ENCODE measurements at places on chromosomes 16 and 17.

- DNase-seq = no peak
Observed at GRCh38 chr17:59512844-59513385, 52.5 kb upstream of the DHX40 start.

- no peak for DNase-seq
Observed at GRCh38 chr17:21201298-21201595, 12.7 kb downstream of the TMEM11 start.

DNA sequence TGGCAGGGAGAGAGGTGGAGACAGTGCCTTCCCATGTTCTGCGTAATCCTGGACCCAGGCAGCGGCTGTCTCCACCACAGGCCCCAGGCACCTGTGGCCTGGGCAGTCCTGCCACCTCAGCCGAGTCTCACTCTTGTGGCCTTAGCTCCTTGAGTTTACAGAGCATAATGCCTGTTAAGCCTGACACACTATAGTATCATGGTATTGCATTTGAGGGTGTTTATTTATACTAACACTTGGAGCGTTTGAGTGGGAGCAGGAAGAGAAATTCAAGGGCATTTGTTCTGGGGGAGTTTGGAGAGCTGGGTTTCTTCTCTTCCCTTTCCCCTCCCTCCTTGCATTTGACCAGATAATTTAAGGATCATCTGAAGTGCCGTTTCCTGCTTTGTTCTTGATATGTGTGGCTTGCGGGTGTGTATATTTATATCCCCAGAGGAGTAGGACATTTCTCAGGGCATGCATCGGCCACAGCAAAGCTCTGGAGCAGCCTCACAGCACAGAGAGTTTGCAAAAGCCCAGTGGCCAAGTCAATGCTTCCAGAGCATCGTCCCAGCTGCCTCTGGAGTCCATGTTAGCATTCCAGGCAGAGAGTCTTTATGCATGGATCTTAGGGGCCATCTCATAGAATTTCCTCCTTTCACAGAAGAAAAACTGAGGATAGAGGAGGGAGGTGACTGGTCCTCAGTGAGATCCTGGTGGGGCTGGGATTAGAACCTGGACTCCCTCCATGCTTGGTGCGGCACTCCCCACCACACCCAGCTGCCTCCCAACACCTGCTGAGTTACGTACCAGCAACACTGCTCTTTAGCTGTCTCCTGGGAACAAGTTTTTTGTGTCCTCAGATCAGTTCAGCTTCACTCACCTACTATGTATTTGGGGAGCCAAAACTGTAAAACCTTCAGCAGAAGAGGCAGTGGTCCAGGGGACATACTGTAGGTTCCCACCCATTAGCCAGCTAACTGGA, 222.8 kb downstream of the CCDC182 start:
- no peak for DNase-seq

DNA sequence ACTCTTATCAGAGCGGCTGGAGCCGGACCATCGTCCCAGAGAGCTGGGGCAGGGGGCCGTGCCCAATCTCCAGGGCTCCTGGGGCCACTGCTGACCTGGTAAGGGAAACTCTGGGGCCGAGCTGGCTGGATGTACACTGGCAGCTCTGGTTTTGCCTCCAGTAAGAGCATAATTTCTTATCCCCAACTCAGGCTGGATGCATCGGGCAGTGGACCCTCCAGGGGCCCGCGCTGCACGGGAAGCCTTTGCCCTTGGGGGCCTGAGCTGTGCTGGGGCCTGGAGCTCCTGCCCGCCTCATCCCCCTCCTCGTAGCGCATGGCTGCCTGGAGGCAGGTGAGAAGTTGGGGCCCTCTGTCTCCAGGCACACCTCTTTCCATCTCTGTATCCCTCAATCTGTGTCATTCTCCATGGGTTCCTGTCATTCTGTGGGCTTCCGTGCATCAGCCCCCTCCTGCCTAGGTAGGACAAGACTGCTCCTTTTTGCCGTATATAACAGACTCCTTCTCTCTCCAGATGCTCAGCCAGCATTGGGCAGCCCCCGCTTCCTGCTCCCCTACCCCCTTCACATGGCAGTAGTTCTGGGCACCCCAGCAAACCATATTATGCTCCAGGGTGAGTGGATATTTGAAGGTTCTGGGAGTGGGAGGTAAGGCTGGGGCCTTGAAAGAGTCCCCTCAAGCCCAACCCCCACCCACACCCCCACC, 9.4 kb upstream of the TMEM88 start:
- DNase-seq = no peak

DNA sequence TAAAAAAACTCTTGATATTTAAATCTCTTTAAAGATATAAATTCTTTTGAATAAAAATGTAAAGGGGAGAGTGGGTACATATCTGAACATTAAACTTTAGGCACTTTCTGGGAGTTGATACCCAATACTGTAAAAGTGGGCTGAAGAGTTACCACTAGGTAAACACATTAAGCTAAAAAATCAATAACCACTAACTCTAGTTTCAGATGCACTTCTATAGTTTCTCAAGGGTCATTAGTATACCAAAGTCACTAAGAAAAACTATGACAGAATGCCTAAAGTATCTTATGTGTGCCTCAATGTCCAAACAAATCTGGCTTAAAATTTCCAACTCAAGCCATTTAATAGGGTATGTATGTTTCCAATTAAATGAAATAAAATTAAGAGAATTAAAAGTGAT, 13.1 kb upstream of the CFDP1 start:
- DNase-seq = no peak

GRCh38 chr16:20681821-20682760, 15.4 kb downstream of the ACSM1 start:
- DNase-seq = no peak

DNA sequence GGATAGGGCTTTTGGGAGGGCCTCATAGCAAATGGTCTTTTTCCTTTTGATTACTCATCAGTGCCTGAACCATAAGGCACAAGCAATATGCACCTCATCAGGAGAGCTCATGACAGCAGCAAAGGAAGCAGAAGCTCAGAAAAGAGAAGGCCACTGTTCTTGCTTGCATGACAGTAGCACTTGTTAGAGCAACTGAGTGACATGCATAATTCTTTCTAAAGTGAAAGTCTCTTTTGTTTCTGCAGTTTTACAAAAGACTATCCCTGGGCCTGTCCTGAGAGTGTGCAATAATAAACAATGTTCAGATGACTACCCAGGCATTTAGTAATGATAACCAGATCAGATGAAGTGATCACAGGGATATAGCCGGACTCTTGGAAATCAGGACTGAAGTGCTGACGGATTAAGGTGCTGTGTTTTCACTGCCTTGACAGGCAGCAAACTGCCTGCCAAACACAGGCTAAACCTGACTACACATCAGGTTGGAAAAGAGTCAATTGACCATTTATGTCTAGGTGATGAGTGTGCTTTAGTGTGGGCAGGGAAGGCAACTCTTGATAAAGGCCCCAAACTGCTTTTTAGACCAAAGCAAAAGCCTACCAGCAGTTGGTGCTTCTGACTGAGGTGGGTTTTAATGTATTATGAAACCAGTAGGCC, 1860.3 kb downstream of the TP53TG3F start:
- DNase-seq = no peak

- DNase-seq = peak; percentile 45
Observed at GRCh38 chr17:1460233-1460632, 4.2 kb upstream of the CRK start.

- DNase-seq = no peak
Observed at GRCh38 chr16:12182212-12182611, 205.7 kb downstream of the SNX29 start.

DNA sequence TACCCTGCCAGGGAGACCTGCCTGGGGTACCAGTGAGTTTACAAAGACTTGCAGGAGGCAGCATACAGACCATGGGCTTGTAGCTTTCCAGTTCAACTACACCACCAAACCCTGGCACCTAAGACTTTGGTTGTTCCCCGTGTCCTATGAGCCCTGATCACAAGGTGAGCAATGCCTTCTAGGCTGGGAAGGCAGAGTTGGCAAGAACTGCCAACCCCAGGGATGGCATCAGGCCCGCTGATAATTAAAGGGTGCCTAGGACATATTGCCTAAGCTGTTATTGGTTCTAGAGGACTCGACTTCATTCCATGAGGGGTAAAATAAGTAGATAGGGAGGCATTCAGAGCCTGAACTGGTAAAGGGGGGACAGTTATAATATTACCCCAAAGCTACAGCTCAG, 41.3 kb downstream of the CDH13 start:
- DNase-seq = no peak

- DNase-seq = no peak
Observed at GRCh38 chr16:60821661-60822060, 1214.6 kb downstream of the CDH8 start.

DNA sequence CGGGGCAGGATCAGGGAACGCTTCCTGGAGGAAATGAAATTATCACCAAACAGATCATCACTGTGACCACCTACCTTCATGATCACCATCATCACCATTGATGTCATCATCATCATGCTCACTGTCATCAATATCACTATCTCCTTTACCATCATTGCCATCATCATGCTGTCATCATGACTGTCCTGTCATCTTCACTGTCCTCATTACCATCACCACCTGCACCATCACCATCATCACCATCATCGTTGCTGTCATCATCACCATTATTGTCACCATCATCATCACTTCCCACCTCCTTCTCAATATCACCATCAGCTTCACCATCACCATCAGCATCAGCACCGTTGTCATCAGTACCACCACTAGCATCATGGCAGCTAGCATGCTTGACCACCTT, 65.3 kb downstream of the NTN1 start:
- no peak for DNase-seq

DNA sequence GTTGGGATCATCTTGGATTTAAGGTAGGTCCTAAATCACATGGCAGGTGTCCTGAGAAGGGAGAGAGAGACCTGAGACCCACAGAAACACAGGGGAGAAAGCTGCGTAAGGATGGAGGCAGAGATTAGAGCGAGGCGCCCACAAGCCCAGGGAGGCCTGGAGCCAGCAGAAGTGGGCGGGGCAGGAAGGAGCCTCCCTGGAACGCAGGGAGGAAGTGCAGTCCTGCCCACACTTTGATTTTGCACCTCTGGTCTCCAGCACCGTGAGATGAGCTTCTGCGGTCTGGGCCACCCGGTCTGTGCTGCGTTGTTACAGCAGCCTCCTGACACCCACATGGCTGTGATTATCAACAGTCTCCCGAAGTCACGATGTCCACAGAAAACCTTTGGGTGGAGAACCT, 6.4 kb downstream of the DNASE1L2 start:
- DNase-seq = no peak

DNA sequence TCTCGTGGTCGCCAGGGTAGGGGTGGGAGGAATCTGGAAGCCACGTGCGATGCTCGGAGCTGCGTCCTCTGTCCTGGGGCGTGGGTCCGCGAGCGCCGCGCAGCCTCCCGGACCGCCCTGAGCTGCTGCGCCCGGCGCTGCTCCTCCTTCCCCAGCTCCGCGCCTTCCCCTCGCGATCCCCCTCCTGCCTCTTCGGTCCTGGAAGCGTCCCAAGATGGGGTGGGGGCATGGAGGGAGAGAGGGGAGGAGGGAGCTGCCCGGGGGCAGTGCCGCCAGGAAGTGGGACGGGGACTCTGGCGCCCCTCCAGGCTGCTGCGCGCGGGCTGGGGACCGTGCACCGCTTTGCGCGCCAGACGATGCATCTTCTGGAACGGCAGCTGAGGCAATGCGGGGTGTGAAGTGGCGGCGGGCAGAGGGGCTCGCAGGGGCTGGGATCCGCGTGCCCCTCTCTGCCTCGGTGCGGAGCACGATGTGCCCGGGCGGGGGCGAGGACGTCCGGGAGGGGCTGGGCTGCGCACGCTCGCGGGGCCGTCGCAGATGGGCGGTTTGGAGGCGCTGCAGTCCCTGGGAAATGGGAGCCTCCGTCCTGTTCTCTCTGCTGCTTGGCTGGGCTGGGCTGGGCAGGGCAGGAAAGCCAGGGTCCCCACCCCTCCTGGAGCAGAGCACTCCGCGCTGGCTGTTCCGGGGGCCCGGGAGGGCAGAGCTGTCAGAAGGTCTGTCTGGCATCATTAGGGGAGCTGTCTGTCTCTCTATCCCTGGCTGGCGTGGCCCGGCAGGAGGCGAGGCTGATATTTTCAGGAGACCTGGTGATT, 388.0 kb downstream of the SEC14L1 start:
- DNase-seq = peak; percentile 39
